COLO829 (cell line): ENCODE measurements at places on chromosomes 12 and 14.

- no peak for DNase-seq
These were observed 29.3 kb upstream of the PDE3A start for GRCh38 chr12:20339060-20339459.

GRCh38 chr12:88579601-88580050 lies 645 bp downstream of the KITLG start:
- DNase-seq: no peak

GRCh38 chr12:96371138-96371789 lies 29.0 kb downstream of the CDK17 start:
- DNase-seq: no peak

DNA sequence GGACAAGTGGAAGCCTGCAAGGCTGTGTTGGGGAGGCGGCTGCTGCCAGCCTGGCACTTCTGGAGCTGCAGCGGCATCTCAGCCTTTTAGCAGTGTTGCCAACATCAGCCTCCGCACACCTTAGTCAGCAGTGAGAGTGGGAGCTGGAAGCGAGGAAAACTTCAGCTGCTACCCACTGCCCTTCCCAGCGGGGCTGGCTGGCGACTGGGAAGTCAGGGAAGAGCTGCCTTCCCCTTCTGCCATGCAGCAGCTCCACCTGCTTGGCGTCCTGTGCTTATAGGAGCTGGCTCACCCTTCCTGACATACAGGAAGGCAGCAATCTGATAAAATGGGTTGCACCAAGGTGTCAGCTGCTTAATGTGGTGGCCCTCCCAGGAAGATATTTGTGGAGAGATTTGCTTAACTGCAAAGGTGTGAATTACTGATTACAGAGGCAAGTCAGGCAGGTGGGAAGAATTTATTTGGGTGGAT lies 15.4 kb upstream of the PLEKHG3 start:
- no peak for DNase-seq

- no peak for DNase-seq
These were observed 15.3 kb upstream of the NRXN3 start for GRCh38 chr14:78154827-78155226.

- DNase-seq: no peak
These were observed 1.6 kb upstream of the HOXC12 start for GRCh38 chr12:53952871-53953734.

- no peak for DNase-seq
These were observed 51.8 kb downstream of the SMUG1 start for GRCh38 chr12:54136844-54137580.

GRCh38 chr12:80937391-80938238 lies at the start of gene LIN7A:
LIN7A (minus strand) TSS chr12:80937934; CDS start chr12:80937722, 212 bp downstream.
- DNase-seq: no peak

DNA sequence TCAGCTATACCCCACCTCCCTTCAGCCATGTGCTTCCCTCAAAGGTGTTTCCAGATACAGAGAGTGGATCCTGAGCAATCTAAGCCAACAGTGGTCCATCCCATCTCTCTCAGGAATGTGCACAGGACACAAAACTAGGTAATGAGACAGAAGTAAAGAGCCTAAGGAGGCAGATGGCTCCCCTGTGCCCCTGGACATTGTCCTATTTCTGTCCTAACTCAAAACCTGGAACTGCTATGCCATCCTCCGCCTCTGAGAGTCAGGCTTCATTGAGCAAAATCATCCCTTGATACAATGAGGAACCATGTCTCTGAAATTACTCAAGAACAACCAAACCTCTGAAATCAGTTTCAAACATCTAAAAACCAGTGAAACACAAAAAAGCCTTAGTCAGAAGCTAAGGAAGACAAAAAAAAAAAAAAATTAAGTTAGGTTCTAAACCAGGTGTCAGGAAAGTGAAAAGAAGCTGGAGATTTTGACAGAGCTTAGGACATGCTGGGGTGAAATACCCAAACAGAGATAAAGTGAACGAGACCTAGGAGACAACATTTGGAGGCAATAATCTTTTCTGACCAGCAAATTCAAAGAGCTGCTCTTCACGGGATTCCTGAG lies 200.3 kb upstream of the PLEKHG7 start:
- DNase-seq: no peak

DNA sequence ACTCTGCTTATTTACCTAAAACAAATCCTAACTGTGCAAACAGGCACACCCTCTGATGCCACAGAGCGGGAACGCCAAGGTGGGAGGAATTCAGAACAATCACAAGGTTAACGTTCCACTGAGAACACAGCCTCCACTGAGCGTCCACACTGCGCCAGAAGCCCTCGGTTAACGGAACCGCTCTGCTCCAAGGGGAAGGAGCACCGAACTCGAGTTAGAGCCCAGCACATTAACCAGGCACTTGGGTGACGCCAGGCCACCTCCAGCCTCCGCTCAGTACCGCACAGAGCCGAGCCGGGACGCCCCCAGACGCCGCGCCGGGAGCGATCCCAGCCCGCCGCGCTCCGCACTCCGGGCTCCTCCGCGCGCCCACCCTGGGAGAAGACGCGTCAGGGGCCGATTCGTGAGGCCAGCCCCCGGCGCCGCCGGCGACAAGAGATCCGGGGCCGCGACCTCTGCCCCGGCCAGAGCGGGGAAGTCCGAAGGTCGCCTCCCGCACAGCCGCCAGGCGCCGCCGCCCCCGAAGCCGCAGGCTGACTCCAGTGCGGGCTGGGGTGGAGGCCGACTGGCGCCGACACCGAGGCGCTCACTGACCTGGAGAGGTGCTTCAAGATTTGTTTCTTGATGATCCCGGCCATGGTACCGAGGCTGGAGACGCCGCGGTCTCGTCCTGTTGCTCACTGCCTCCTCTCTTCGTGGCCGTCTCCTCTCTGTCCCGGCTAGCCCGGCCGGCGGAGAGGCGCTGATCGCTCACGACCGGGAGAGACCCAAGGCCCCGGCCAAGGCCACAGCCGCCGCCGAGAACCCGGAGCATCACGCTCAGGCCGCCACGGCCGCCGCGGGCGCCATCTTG lies 450 bp downstream of the BLTP3B start:
- DNase-seq: no peak

GRCh38 chr14:104715416-104715815 lies 8.6 kb upstream of the ADSS1 start:
- DNase-seq: no peak

DNA sequence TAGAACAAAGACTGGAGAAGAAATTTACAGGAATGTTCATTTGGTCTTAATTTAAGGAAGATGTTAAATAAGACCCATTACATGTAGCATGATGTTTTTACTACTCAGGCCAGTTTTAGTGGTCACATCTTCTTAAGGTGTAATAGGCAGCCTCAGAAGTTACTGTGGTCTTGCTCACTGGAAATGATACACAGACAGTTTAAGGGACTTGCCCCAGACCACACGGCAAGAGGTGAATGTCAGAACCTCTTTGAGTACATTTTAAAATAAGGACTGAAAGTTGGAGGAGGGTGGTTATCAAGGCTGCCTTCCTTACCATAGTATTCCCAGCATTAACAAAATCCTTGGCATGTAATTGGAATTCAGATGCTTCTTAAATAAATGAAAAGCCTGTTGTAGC lies 37.9 kb downstream of the LRRK2 start:
- no peak for DNase-seq

GRCh38 chr12:3230758-3231375 lies 153.7 kb downstream of the TSPAN9 start:
- DNase-seq: no peak

DNA sequence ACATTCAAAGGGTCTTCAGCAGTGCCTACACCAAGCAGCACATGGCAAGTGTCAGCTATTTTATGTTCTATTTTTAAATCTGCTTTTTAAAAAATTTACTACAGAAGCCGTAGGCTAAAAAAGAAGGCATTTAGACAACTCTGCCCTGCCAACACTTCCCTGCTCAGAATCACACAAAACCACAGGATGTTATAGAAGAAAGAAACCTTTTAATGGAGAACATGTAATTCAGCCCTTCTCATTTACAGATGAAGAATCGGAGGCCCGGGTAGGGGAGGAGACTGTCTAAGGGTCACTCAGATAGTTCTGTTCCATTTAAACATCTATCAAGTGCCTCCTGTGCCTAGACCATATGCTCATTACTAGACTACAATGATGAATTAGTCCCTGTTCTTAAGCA lies 171.8 kb upstream of the NTF3 start:
- peak; percentile 71 for DNase-seq

DNA sequence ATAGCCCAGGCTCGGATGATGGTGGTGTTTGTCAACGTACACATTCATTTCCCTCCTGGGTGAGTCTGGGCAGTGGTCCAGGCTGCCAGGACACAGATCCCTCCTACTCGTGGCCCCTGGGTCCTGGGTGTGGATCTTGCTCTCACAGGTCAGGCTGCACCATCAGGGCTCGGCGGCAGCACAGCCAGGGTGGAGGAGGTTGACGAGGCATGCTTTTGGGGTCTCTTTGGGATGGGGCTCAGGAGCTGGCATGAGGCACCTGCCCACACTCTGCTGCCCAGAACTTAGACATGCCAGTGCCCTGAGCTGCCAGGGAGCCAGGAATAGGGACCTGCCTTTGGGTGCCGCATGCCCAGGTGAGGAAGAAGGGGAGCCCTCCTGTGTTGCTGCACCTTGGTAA lies 9.7 kb downstream of the TMEM121 start:
- no peak for DNase-seq

DNA sequence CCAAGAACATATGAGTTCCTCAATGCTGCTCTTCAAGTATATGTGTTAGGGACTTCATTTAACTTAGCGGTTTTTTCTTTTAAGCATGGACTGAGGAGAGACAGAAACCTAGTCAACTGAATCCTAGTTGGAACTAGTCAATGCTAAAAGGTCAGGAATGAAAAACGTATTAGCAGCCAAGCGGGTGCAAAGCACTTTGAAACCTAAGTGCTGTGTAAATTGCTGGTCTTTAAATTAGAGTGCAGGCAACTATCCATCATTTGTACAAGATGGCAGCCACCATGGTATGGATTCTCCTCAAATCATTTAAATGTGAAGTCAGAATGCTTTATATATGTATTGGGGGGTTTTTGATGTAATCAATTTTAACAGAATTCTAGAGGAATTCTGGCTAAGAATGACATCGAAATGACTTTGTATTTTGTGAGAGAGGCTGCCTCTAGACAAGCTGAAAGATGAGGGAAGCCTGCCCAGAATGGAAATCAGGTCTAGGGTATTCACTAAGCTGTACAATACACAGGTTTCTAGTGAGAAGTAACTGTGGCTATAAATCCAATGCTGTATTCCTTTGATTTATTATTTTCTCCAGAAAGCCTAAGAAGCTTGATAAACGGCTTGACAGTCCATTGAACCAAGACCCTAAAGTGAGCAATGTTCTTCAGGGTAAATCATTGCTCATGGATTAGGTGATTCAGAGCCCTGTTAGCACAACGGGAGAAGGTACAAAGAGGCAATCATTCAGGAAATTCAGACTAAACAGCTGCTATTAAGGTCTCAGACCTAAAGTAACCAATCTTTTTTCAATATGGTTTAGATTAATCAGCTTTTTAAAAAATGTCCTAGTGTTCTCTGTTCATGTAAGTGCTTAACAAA lies 198.8 kb downstream of the ANO2 start:
- no peak for DNase-seq

DNA sequence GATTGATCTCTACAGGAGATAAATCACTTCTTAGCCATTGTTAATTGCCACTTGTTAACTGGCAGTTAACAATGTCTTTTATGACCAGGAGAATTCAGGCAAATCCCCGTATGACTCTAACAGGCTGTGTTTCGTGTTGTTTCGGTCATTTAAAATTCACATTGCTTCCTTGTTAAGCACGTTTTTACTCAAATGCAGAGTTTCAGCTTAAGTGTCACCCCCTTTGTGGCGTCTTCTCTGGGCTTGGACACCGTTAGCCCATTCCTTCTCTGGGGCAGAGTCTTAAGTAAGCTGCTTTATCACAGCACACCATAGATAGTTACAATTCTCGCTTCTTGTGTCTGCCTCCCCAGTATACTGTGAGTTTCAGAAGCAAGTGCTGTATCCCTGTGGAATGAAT lies 205.4 kb downstream of the EPS8 start:
- DNase-seq: no peak

- DNase-seq: no peak
These were observed 5.6 kb downstream of the DDX47 start for GRCh38 chr12:12818701-12819100.

GRCh38 chr12:4490973-4491372 lies 45.4 kb upstream of the FGF6 start:
- no peak for DNase-seq

DNA sequence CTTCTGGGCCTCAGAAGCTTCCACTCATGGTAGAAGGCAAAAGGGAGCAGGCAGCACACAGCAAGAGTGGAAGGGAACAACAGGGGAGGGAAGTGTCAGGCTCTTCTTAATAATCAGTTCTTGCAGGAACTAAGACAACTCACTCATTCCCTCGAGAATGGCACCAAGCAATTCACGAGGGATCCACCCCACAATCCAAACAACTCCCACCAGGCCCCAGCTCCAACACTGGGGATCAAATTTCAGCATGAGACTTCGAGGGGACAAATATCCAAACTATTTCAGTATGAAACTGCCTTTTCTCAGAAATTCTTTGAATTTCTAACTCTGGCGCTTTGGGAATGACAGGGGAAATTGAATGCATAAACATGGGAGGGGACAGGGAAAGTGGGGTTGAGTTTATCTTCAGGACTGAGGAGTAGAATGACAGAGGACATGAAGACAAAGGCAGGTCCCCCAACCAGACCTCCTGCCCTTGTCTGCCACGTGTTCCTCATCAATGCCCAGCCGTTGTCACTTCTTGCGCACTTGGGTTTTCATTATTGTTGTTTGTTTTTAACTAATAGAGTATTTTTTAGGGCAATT lies 24.6 kb upstream of the APOF start:
- DNase-seq: no peak

- DNase-seq: no peak
These were observed 23.6 kb upstream of the AMN1 start for GRCh38 chr12:31752450-31752849.

DNA sequence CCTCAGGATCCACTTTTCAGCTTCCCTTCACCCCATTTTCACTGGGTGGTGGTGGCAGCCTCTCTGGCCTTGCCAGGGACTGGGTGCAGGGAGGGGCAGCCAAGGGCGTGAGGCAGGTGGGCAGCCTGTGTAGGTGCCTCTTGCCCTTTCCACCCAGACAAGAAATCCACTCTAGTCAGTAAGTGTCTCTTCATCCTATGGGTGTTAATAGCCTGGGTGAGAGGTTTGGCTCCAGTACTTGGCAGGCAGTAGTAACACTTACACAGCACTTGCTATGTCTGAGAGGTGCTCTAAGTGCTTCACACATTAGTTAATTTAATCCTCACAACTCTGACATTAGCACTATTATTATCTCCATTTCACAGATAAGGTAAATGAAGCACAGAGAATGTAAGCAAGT lies 171.9 kb downstream of the EMP1 start:
- no peak for DNase-seq
